ENCODE measurements at places on chromosomes 2 and 18. TPM values are rescaled to one million over a fixed set of nuclear protein-coding genes. Genes with fewer than 3 reads are reported as not detected.

DNA sequence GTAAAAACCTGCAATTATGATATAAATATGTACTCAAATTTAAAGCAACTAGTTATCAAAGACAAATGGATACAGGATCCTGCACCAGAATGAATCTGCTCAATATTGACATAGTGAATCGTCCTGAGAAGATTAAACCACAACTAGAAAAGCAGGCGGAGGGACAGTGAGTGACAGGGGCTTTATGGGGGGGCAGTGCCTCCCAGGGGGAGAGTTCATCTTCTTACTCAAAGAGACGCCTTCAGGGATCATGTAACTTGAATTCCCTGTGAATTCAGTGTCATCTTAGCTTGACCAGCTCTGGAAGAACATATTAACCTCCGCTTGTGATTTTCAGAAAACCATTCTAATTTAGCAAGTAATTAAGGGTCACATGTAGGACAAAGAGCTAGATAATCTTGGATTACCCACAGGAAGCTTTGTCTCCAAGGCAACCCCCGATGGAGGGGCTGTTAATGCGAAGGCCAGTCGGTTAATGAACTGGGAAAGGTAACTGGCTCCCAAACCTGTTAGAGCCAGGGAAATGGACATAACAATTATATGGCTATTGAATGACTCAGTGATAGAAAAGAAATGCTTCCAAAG is 17.4 kb upstream of the LMAN1 start:
- no peaks in the 10 kb centered on the region for H3K36me3 ChIP-seq
- no peak overlapping the region for H3K27ac ChIP-seq
- no peaks in the 10 kb centered on the region for H3K27me3 ChIP-seq

- H3K4me3 ChIP-seq, result no peak overlapping the region
- H3K36me3 ChIP-seq, result no peaks in the 10 kb centered on the region
- DNase-seq, result peak; percentile 58
- H3K27me3 ChIP-seq, result no peaks in the 10 kb centered on the region
Measured at GRCh38 chr18:10142496-10143160, 228.8 kb downstream of the VAPA start.

DNA sequence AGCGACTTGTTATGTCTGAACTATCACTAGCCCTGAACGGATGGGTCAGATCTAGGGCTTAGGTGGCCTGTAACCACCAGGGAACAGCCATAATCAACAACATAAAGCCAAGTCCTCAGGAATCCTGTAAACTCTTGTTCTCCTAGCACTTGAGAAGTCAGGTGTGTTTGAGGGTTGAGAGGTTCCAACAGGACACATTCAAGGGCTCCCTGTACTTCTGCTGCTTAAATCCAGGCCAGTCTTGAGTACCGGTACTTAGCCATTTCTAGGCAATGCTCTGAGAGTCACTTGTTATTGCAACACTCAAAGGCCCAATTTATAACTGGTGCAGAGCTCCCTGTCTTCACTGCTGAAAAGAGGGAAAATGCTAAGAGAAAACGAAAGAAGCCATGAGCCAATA is 21.6 kb upstream of the SLC40A1 start:
- no peak overlapping the region for H3K4me3 ChIP-seq
- H3K4me1 ChIP-seq, result no peaks in the 10 kb centered on the region
- no peak for DNase-seq
- no peaks in the 10 kb centered on the region for H3K27me3 ChIP-seq
- no peak overlapping the region for H3K27ac ChIP-seq

- no peaks in the 10 kb centered on the region for H3K27me3 ChIP-seq
- no peaks in the 10 kb centered on the region for H3K4me1 ChIP-seq
- DNase-seq, result no peak
- no peak overlapping the region for H3K4me3 ChIP-seq
- no peak overlapping the region for H3K27ac ChIP-seq
- H3K36me3 ChIP-seq, result no peaks in the 10 kb centered on the region
Measured at GRCh38 chr2:139480161-139480650, 700.0 kb upstream of the NXPH2 start.

- no peak for DNase-seq
- no peaks in the 10 kb centered on the region for H3K36me3 ChIP-seq
- H3K4me3 ChIP-seq, result no peak overlapping the region
- H3K27me3 ChIP-seq, result no peaks in the 10 kb centered on the region
- no peak overlapping the region for H3K27ac ChIP-seq
Measured at GRCh38 chr18:47168913-47169312, 7.3 kb downstream of the IER3IP1 start.

DNA sequence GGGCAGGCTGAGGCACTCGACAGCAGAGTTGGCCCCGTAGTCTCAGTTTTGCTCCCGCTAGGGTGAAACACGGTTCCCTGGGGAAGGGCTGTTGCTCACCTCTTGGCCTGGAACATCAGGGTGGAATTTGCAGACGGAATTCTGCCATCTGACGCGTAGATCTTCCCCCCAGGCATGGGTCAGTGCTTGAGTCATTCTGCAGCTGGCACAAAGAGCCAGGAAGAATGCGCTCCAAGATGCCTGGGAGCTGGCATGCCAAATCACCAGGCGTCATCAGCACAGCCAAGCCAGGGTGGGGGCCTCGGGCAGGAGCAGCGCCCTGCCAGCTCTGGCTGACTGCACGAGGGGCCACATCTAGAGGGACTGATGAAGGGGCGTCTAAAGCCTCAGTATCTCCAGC is 42.7 kb downstream of the ODC1 start:
- H3K4me1 ChIP-seq, result peaks cover 84% of the 10 kb centered on the region
- H3K4me3 ChIP-seq, result no peak overlapping the region
- H3K36me3 ChIP-seq, result no peaks in the 10 kb centered on the region
- H3K27ac ChIP-seq, result peak overlapping the region; percentile 90

GRCh38 chr18:49447810-49448745 is 12.4 kb downstream of the DYM start:
- DNase-seq, result no peak
- H3K36me3 ChIP-seq, result no peaks in the 10 kb centered on the region
- H3K4me1 ChIP-seq, result no peaks in the 10 kb centered on the region
- H3K4me3 ChIP-seq, result no peak overlapping the region

GRCh38 chr2:130241041-130241707 is 42.9 kb upstream of the TUBA3E start:
- H3K4me1 ChIP-seq, result no peaks in the 10 kb centered on the region
- peaks cover 14% of the 10 kb centered on the region for H3K27me3 ChIP-seq
- H3K36me3 ChIP-seq, result no peaks in the 10 kb centered on the region
- H3K4me3 ChIP-seq, result no peak overlapping the region

DNA sequence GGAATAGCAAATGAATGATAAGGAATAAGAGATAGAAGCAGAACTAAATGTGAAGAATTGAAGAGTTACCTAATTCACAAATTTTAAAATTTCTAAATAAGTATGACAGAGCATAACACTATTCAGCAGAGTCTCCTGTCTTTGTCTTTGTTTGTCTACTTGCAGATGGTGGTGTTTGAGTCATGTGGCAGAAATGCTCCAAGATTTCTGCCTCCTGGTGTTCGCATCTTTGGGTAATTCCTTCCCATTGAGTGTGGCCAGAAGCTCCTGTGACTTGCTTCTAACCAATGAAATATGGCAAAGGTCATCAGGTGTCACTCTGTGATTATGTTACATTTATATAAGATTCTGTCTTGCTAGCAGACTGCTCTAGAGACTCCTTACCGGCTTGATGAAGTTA is 45.6 kb upstream of the GALNT3 start:
- no peaks in the 10 kb centered on the region for H3K4me1 ChIP-seq
- no peaks in the 10 kb centered on the region for H3K27me3 ChIP-seq
- no peaks in the 10 kb centered on the region for H3K36me3 ChIP-seq
- no peak overlapping the region for H3K4me3 ChIP-seq

Gene DSG4
- not detected for total RNA-seq

Gene GPBAR1
- total RNA-seq, result 0.58 TPM

Gene SULT1C4
- total RNA-seq, result not detected

Gene SERPINB11
- not detected for total RNA-seq

All from stomach (tissue), 19 donors.